ENCODE measurements at places on chromosomes 12 and 14. TPM values are rescaled to one million over a fixed set of nuclear protein-coding genes. Genes with fewer than 3 reads are reported as not detected.

GRCh38 chr12:113432986-113433385 is 10.8 kb downstream of the SDSL start:
- DNase-seq, result no peak

DNA sequence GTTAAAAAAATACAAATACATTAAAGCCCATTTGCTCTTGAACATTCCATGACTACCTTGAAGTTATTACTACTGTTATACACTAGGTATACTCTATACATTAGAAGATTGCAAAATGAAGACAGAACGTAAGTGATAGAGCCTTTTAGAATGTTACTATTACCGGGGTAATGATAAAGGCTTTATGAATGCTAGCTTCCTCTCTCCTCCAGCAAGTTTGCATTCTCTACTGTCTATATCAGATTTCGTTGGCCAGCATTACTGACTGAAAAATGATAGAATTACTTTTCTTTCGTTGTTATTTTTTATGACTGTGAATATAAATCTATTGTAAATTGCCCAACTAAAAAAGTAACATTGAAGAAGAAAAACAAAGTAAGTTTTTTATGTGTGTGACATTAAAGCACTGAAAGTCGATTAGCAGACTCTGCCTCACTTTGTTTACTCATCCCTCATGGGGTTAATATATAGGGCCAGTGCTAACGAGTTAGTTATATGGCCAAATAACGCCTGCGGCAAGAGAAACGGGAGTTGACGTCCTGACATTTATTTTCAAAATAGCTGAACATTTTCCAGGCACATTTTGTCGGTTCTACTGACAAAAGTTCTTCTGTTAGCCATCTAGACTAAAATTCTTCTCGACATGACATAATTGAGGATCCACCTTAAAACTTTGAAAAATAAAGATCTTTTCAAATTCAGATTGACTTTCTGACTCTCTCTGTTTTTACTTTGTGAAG is 163.8 kb upstream of the KITLG start:
- no peak for DNase-seq

- DNase-seq, result no peak
These were observed 1065.0 kb downstream of the LRFN5 start for GRCh38 chr14:42671636-42672035.

The CFAP251 gene
- total RNA-seq, result 0.92 TPM

DNA sequence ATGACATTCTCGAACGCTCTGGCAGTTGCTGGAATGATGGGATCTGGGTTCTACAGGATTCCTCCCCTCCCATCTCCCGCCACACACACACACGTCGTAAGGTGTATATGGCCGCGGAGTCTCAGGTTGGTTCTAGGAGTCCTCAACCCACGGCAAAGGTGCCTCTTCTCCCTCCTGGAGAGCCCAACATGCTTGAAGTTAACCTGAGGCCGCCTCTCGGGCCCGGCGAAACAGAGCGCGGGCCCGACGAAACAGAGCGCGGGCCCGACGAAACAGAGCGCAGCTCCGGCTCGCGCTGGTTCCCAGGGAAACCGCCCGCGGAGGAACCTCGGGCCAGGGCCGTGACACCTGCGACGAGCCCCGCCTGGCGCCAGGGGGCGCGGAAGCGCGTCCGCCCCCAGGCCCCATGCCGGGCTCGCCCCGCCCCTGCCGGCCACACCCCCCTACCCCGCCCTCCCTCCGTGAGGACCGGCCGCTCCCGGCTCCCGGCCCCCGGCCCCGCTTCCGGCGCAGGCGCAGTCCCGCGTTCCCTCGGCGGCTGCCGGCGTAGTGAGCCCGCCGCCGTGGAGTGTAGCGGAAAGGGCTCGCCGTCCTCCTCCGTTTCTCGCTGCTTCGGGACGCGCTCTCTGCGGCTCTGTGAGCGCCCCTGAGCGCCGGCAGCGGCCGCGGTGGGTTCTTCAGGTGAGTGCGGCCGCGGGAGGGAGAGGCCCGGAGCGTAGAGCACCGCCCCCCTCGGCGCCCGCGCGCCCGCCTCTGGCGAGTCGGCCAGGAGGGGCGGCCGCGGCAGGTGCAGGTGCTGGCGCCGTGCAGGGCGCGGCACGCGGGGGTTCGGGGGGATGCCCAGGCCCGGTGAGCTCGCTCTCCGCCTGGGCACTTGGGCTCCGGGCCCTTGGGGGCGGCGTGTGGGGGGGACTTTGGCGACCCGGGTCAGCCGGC is at the start of gene RAB3IP:
RAB3IP (plus strand) TSS at position 510 of the 936 bp plus-strand sequence. CDS start 16,549 bp downstream, outside the sequence.
- DNase-seq, result peak; percentile 94

The BDKRB2 gene
- 0.57 TPM for total RNA-seq

DNA sequence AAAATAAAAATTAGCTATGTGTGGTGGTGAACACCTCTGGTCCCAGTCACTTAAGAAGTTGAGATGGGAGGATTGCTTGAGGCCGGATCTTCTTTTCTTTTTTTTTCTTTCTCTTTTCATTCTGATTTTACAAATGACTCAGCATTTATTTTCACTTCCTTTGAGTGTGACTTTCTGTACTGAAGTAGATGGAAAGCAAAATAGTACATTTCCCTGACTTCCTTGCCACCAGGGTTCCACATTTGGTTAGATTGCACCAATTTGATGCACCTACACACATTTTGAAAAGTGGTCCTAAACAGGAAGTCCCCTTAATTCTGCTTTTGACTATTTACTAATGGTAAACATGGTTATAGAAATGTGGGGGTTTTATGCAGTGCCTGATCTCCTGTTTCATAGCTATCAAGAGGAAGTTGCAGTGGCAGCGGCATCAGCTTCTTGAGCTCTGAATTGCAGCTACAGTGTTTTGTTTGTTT is 13.0 kb upstream of the LEMD3 start:
- DNase-seq, result no peak

The RDH12 gene
- not detected for total RNA-seq

GRCh38 chr14:61671082-61671481 is 24.2 kb upstream of the HIF1A start:
- no peak for DNase-seq

- DNase-seq, result no peak
These were observed 3.2 kb upstream of the SOCS2 start for GRCh38 chr12:93569301-93569655.

DNA sequence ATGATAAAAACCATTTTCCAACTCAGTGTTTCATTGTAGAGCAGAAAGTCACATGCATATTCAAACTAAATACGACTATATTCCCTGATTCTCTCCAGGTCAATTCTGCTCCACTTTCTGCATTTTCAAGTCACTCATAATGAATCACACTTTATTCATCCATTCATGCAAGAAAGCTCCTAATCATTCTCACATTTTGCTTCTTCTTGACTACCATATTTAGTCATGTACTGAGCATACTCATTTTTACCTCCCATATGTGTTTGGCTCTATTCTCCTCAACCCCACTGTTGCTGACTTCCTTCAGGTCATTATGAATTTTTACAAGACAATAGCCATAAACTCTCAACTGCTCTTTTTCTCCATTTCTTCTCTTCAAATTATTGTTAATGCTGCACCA is 43.4 kb upstream of the PIK3C2G start:
- no peak for DNase-seq

Data from left ventricle myocardium superior (tissue), 1 donor.